ENCODE measurements at places on chromosomes 4 and X.

GRCh38 chr4:189779281-189779980 is 161.2 kb upstream of the FRG1 start:
- DNase-seq = no peak

DNA sequence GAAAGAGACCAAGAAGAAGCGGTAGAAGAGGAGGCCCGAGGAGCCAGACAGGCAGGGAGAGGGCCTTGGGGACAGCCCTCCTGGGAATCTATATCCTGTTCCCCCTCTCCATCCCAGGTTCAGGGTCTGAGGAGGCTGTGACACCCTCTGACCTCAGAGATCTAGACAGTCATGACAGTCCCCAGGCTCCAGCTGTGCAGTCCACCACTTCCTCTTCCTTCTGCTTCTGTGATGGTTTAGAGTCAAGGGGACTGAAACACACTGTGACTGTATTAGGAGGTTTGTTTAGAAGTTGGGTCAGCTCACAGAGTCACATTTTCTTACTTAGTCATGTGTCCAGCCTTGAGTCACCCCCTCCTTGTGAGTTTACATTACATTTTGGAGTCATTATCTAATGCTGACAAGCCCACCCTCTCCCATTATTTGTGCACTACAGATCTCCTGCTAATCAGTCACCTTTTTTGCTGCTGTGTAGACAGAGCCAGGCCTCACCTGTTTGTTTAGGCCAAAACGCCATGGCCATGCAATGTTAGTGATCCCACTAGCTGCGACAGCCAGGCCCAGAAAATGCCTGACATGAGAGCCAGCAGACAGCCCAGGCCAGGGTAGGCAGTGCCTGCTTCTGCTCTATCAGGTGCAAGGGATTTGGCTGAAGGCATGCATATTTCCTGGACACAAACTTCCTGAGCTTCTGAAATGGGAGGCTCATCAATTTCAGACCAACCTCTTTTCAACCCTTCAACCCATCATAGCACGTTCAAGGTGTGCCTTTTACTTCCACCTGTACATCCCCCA is 26.0 kb downstream of the MANBA start:
- peak; percentile 13 for DNase-seq

- DNase-seq = no peak
Observed at GRCh38 chr4:127182687-127183086, 450.1 kb upstream of the INTU start.

GRCh38 chr4:19947349-19947748 is 304.4 kb upstream of the SLIT2 start:
- DNase-seq = no peak

DNA sequence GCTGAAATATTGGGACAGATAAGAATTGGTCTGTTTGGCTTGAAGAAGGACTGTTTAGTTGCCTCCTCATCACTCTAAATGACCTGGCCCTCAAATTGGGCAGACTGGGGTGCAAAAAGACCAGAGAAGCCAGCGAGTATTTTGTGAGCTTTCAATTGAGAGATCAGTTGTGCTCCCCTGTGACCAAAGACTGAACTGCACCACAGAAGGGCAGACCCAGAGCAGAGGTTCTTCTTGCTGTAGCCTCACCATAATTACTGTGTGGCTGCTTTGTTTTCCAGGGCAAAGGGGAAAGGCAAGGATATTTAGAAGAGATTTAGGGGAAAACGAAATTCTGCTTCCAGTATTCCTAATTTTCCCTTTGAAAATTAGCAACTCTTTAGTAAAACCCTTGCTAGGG is 104.0 kb upstream of the MBNL3 start:
- DNase-seq = no peak
